ENCODE measurements at places on chromosomes 3 and 15.

DNA sequence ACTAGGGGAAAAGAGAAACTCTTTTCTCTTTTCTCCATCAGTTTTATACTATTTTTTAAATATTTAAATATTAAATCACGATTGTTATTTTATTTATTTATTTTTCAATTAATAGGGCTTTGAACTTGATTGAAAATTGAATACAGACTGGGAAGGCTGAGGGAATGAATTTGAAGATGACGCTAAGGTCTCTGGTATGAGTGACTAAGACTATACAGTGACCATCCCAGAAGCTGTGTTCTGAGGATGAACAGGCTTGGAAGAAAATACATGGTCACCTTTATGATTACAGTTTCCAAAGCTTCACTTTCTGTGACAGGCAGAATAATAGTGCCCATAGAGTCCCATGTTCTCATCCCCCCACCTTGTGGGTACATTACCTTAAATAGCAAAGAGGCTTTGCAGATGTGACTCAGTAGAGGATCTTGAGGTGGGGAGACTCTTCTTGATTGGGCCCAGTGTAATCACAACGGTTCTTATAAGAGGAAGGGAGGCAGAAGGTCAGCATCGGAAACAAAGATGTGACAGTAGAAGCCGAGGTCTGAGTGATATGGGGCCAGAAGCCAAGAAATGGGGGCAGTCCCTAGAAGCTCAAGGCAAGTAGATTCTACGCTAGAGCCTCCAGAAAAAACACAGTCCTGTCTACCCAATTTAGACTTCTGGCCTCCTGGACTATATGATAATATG, 51.0 kb upstream of the LPP start:
- no peak for DNase-seq

GRCh38 chr15:39788108-39788507, 5.5 kb upstream of the FSIP1 start:
- no peak for DNase-seq

- no peak for DNase-seq
Measured at GRCh38 chr3:161163297-161163696, 57.8 kb upstream of the NMD3 start.

GRCh38 chr3:14780927-14781507, 37.7 kb upstream of the FGD5 start:
- DNase-seq = peak; percentile 84

GRCh38 chr3:154285221-154285620, 39.1 kb downstream of the DHX36 start:
- no peak for DNase-seq

DNA sequence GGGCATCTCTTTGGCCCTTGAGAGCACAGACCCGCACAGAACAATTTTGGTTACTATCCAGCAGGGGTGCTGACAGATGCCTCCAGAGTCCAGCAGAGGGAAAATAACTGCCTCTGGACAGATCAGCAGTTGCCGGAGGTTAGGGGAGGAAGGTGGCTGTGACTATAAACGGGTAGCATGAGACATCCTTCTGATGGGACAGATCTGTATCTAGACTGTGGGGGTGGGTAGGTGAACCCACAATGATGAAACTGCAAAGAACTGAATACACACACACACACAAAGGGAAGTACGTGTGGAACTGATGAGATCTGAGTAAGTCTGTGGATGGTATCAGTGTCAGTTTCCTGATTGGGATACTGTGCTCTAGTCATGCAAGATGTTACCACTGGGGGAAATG, 21.2 kb downstream of the ADAMTS7 start:
- DNase-seq = no peak

Measured in stomach (tissue), 19 donors.